ENCODE measurements at places on chromosomes 2 and 18. TPM values are rescaled to one million over a fixed set of nuclear protein-coding genes. Genes with fewer than 3 reads are reported as not detected.
A peak's percentile ranks its signal among the peaks of the same experiment; 100 is the strongest.

RANBP2 gene
- 60.3 TPM for total RNA-seq

- no peak for DNase-seq
Measured at GRCh38 chr18:42341423-42341822, 386.4 kb downstream of the PIK3C3 start.

DNA sequence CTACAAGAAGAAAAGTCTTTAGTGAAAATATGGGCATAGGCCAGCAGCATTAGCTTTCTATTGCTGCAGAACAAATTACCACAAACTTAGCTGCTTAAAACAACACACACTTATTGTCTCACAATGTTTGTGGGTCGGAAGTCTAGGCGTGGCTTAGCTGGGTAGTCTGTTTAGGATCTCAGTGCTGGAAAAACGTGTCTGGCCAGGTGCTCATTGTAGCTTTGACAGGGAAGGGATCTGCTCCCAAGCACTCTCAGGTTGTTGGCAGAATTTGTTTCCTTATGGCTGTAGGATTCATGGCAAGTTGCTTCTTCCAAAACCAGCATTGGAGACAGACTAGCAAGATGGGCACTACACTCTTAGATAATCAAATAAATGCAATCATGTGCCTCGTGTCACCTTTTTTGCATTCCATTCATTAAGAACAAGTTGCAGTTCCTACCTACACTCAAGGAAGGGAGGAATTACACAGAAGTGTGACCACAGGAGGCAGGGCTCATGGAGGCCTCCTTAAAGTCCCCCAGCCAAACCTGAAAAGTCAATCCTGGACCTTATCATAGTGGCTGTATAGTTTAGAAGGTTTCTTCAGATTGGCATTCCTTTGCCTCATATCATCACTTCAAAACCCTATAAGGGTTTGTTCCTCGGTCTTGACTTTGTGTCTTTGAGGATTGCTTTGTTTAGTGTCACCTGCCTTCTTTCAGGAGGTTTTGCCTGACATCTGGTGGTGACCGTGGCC, 17.3 kb downstream of the MRPL30 start:
- DNase-seq, result no peak

GRCh38 chr18:56575819-56576663, 62.4 kb downstream of the TXNL1 start:
- no peak for DNase-seq

DNA sequence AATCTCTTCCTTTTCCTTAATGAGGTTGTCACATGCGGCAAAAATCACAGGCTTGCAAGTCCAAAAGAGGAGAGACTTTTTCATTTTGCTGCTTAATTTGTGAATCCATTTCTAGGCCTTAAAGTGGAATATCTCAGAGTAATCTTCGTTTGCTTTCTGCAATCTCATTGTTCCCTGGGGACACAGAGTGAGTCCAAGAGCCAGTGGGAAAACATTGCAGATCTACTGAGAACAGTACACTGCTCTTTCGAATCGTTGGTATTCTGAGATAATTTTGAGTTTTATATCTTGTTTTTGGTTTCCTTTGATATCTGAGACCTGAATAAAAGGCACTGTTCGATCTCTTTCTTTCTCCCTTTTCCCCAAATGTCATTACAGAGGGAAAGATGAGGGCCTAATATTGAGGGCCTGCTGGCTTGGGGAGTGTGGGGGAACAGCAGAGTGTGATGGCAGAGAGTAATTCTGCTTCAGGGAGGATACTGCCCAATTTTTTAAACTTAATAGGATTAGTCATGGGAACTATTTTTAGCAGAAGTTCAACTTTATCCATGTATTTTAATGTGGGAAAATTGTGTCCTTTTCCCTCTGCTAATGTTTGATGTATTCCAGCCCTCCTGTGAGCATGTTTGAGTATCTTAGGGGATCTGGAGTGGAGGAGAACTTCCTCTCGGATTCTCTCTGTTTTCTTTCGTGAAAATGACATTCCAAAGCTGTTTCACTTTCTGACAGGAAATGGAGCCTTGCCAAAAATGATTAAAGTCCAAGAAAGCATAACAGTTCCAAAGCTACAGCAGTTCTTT, 418.2 kb upstream of the ZEB2 start:
- DNase-seq, result no peak

DNA sequence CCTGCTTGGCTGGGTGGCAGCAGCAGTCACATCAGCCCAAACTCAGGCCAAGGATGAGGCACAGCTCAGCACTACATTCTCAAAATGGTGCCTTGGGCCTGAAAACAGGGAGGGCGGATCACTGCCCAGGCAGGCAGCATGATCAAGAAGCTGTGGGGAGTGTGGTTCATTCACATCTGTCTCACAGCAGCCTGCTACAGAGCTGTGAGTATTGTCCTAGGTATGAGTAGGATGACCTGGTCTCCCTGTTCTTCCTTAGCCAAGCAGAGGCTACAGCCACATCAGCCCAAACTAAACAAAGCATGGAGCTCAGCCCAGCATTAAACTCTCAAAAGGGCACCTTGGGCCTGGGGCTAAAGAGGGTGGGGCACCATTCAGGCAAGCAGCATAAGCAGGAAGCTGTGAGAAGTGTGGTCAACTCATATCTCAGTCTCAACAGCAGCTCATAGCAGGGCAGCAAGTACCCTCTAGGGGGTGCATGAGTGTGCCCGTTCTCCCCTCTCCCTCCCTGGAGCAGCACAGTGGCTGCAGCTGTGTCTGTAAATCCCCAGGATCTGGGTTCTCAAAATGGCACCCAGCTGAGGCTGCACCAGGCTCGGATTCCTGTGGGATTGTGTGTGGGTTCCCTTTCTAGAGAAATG, 139.6 kb downstream of the TRABD2A start:
- no peak for DNase-seq

DNA sequence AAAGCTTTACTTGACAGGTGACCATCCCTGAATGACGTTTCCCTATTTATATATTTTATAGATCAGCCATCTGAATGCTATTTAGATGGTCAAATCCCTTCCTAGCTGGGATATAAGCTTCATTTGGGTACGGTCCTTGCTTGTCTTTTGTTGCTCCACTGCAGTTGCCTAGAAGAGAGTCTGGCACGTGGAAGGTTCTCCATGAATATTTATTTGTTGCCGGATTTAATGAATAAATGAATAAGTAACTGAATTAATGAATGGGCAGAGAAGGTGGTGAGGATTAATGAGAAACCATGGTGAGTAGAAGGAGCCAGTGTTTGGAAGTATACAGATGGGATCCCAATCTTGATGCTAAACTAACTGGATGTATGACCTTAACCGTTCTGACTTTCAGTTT, 222.1 kb downstream of the LPIN1 start:
- DNase-seq, result no peak

DNA sequence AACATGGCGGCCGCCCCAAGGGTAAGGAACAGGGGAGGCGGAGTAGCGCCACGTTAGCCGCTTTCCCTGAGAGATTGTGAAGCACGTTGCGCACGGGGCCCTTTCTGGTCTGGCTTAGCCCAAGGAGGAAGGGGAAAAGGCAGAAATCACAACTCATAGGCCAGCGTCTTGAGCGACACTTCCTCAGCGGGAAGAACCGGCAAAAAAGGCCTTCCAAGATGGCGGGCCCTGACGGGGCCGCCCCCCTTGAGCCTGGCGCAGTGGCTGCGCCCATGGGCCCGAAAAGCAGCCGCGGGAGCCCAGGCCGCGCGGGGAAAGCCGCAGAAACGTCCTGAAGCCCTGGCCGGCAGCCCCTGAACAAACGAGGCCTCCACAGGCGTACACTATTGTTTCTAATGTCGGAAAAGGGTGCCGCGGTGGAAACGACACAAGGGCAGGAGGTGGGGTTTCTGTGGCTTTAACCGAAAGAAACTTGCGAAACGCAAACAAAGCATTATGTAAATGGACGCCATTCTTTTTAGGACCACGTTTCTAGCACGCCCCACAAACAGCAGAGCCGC, 919 bp upstream of the PCBP1 start:
- DNase-seq, result peak; percentile 53

DNA sequence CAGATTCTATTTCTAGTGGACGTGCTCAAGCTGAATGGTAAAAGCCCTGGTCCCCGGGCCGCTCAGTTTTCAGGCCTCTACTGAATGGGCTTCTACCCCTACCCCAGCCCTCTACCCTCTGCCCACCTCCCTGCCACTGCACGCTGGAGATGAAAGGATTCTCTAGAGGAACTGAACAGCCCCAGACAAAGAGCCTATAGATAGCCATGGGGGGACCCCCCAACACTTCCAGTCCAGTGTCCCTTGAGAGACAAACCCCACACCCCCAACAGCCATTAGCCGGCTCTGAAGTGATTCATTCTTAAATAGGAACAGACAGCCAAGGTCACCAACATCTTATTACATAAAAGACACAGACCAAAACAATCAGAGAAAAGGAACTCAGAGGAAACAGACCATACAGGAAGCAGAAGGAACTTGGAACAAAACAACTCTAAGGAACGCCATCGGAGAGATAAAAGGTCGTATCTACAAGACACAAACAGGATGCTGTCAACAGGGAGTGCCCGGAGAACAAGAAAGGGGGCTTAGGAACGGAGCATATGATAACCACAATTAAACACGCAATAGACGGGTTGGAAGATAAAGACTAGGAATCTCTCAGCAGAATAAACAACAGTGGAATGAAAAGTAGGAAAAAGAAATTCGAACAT, 23.5 kb downstream of the TMEM37 start:
- DNase-seq, result no peak

GNAL gene
- 5.4 TPM for total RNA-seq

GRCh38 chr18:13834496-13835015, 10.6 kb downstream of the MC5R start:
- DNase-seq, result no peak

DNA sequence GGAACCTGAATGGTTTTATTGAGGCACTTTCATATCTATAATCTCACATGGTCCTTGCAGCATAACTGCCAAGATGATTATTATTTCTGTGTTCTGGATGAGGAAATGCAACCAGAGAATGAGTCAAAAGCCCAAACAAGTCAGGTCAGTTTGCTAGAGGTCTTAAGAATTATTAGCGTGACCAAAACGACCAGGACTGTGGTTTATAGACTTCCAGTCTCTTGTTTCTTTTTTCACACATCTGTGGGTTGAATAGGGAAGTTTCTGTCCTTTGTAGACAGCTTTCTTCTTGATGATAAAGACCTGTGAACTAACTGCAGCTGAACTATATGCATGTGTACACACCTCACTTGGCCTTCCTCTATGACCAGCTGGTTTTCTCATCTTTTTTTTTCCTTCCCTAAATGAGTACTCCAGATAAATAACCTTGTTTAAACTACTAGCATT, 13.9 kb downstream of the ADAM23 start:
- no peak for DNase-seq

GRCh38 chr2:56202381-56203121, 18.8 kb downstream of the CCDC85A start:
- DNase-seq, result no peak

DNA sequence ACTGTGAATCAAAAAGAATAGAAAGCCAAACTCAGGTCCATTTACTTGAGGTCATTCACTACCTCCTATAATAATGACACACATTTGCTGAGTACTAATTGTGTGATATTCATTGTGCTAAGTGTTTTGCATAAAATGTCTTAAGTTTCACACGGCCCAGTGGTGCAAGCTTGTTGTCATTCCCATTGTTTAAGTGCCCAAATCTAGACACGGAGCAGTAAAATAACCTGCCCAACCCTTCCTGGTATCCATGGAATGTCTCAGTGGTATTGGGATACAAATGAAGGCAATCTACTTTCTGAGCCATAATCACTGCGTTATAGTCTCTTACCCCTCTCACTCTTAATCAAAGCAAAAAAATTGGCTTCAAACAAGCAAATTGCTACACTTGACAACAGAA, 233.3 kb downstream of the NCKAP5 start:
- DNase-seq, result no peak

DNA sequence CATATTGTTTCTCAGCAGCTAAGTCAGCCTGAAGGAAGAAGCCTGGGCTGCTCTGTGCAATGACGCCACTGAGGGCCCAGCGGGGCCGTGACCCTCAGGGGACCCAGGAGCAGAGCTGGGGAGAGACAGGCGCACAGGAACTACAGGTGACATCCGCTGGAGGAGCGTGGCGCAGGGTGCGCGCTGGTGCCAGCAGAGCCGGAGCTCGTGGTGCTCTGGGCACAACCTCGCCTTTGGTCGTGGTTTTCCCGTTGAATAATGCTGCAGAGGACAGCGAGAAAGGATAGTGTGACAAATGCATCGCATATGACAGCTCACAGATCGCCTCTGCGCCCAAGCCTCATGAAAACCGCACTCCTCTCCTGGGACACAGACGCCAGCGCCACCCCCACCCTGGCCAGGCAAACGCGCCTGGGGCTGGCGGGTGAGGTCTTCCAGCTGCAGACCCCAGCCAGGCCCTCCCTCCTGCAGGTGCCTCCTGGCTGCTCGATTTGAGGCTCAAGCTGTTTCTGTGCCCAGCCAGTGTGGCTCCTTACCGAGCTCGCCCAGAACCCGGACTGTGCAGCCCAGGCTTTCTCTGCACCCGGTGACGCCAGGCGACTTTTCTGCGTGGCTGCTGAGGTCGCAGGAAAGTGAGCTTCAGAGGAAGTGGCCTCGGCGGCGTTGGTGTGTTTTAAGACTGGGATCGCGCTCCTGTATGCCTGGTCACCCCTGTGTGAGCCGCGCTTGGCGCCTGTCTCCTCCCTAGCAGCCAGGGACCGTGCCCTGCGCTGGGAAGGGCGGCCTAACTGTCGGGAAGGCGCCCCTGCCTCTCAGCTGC, 583.1 kb upstream of the HS6ST1 start:
- DNase-seq, result no peak

DNA sequence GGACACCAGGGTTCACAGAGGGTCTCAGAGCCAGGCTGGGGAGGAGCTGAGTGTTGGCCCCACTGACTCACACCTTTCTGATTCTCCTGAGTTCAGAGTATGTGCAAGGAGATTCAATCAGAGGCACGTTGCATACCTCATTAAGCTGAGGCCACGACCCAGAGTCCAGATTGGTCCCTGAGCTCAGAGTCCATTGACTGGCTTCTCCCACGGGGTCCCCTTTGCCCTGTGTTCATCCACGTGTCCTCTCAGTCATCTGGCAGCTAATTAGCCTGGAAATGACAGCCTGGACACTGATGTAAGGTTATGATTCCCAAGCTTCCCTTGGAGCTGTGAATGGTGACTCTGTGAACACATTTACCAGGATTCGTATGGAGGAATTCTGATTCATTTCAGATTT, 267.2 kb downstream of the SH3BP4 start:
- no peak for DNase-seq

DNA sequence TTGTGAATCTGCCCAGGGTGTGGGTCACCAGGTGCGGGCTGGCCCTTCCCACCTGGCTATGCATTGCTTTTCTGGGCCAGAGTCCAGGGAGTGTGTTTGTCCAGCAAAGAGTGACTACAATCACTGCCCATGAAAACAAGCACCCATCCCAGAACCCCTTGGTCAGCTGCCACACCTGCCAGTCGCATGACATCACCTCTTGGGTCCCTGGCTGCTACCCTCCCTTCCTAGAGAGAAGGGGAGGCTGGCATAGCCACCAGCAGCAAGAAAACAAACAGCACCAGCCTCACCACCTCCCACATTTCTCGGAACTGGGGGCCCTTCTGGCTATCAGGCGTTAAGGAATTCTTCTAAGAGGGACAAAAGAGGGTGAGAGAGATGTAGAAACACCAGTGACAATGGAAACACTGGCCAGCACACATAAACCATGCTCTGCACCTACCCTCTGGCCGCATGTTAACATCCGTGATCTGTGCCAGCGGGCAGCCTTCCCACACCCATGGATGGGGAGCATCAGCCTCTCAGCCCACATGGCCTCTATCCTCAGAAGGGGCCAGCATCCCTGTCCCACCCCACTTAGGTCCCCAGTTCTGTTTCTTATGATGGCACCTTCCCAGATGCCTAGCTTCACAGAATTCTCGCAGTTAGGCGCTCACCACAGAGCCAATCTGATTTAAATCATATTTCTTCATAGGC, 109.7 kb upstream of the GLI2 start:
- DNase-seq, result no peak

Data from omental fat pad (tissue), 4 donors.